K562 (cell line): ENCODE measurements at places on chromosomes 1 and 21. TPM values are rescaled to one million over a fixed set of nuclear protein-coding genes. Genes with fewer than 3 reads are reported as not detected.

GRCh38 chr21:29334717-29335428 is 36.2 kb downstream of the BACH1 start:
- peaks cover 15% of the 10 kb centered on the region; the same call in 2 of the 3 replicates for H3K4me1 ChIP-seq
- DNase-seq, result no peak
- peak overlapping the region; percentile 22; the same call in 1 of the 3 replicates for H3K27ac ChIP-seq
- H3K27me3 ChIP-seq, result no peaks in the 10 kb centered on the region
- H3K36me3 ChIP-seq, result peaks cover 55% of the 10 kb centered on the region

- no peak overlapping the region for H3K27ac ChIP-seq
- peaks cover 8% of the 10 kb centered on the region for H3K4me1 ChIP-seq
- DNase-seq, result no peak
- peaks cover 57% of the 10 kb centered on the region for H3K36me3 ChIP-seq
- no peak overlapping the region for H3K4me3 ChIP-seq
Observed at GRCh38 chr1:12341667-12342066, 111.8 kb downstream of the VPS13D start.

HMCN1 gene
- total RNA-seq, result 0.13 and 0.16 TPM in 2 replicates

FBLIM1 gene
- total RNA-seq, result 0.18 and 0.24 TPM in 2 replicates

GRCh38 chr1:110465038-110465813 is 14.3 kb downstream of the PROK1 start:
- H3K4me3 ChIP-seq, result no peak overlapping the region
- H3K36me3 ChIP-seq, result no peaks in the 10 kb centered on the region
- H3K4me1 ChIP-seq, result peaks cover 4% of the 10 kb centered on the region; the same call in 2 of the 3 replicates
- DNase-seq, result no peak
- no peaks in the 10 kb centered on the region; the same call in 1 of the 2 replicates for H3K27me3 ChIP-seq
- H3K27ac ChIP-seq, result no peak overlapping the region

- no peak for DNase-seq
- peaks cover 32% of the 10 kb centered on the region for H3K36me3 ChIP-seq
- peak overlapping the region; percentile 79 for H3K27ac ChIP-seq
Observed at GRCh38 chr1:67052741-67053534, 1.0 kb downstream of the SLC35D1 start.

FAM78B gene
- 0.35 and 0.36 TPM in 2 replicates for total RNA-seq

GRCh38 chr1:11807133-11807532 is 1.1 kb downstream of the CLCN6 start:
- H3K36me3 ChIP-seq, result peaks cover 52% of the 10 kb centered on the region
- H3K27me3 ChIP-seq, result no peaks in the 10 kb centered on the region
- no peak for DNase-seq
- peak overlapping the region; percentile 78 for H3K27ac ChIP-seq

FCRL1 gene
- total RNA-seq, result not detected in 2 replicates

- H3K4me1 ChIP-seq, result no peaks in the 10 kb centered on the region
- H3K36me3 ChIP-seq, result no peaks in the 10 kb centered on the region
- no peak overlapping the region for H3K27ac ChIP-seq
- DNase-seq, result no peak
- no peak overlapping the region for H3K4me3 ChIP-seq
Observed at GRCh38 chr1:13628711-13629110, 45.1 kb downstream of the PDPN start.

CFAP126 gene
- not detected in 2 replicates for total RNA-seq

CA6 gene
- not detected in 2 replicates for total RNA-seq

GRCh38 chr1:39892601-39893595 is 8.8 kb downstream of the MYCL start:
- peaks cover 26% of the 10 kb centered on the region for H3K4me1 ChIP-seq
- H3K27me3 ChIP-seq, result no peaks in the 10 kb centered on the region
- H3K4me3 ChIP-seq, result no peak overlapping the region
- peak overlapping the region; percentile 73 for H3K27ac ChIP-seq
- H3K36me3 ChIP-seq, result no peaks in the 10 kb centered on the region

- no peak overlapping the region for H3K4me3 ChIP-seq
- DNase-seq, result peak; percentile 20
- peaks cover 4% of the 10 kb centered on the region; the same call in 1 of the 3 replicates for H3K4me1 ChIP-seq
- no peak overlapping the region for H3K27ac ChIP-seq
- peaks cover 14% of the 10 kb centered on the region; the same call in 2 of the 3 replicates for H3K27me3 ChIP-seq
Observed at GRCh38 chr1:38068980-38069340, 22.4 kb upstream of the POU3F1 start.

DNA sequence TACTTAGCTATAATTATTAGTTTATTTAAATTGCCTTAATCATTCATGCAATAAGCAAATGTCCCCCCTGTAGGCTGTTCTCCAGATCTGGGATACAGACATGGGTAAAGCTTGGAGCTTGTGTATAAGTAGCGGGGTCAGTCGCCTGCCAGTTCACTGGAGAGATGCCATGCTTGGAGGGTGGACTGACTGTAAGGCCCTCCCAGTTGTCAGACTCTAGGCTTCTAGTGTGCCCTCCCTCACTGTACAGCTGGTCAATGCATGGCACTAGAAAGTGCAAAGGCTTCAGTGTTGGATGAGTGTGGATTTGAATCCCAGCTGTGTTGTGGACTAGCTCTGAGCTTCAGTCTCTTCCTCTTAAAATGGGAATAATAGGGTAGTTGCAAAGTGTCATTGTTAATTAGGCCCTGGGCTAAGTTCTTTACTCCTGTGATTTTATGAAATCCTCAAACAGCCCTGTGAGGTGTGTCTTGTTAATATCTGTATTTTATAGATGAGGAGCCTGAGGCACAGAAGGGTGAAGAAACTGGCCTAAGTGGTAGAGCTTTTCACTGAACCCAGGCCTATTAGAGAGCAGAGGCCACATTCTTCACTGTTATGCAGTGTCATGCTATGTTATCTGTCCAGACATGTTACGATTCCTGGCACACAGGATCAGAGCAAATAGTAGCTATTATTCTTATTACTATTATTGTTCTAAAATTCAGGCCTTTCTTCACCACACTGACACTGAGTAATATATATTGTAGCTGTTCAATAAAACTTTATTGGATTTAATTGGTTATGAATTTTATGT is 85.9 kb downstream of the ROR1 start:
- no peaks in the 10 kb centered on the region for H3K27me3 ChIP-seq
- H3K27ac ChIP-seq, result no peak overlapping the region
- H3K4me3 ChIP-seq, result no peak overlapping the region
- DNase-seq, result no peak
- H3K4me1 ChIP-seq, result no peaks in the 10 kb centered on the region

DNA sequence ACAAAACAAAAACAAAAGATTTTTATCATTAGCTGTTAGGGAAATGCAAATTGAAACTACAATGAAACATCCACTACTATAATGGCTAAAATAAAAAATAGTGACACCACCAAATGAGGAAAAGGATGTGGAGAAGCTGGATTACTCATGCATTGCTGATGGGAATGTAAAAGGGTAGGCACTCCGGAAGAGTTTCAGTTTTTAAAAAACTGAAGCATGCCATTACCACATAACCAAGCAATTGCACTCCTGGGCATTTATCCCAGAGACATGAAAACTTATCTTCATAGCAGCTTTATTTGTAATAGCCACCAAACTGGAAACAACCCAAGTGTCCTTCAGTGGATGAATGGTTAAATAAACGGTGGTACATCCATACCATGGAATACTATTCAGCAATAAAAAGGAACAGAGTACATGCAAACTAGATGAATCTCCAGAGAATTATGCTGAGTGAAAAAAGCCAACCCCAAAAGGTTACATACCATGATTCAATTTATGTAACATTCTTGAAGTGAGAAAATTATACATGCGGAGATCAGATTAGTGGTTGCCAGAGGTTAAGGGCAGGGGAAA is 14.5 kb upstream of the CFAP298 start:
- no peaks in the 10 kb centered on the region for H3K27me3 ChIP-seq
- H3K4me3 ChIP-seq, result no peak overlapping the region
- H3K4me1 ChIP-seq, result peaks cover 2% of the 10 kb centered on the region; the same call in 1 of the 2 replicates
- no peak for DNase-seq

- no peak for DNase-seq
- no peak overlapping the region for H3K4me3 ChIP-seq
- no peaks in the 10 kb centered on the region for H3K27me3 ChIP-seq
- H3K27ac ChIP-seq, result no peak overlapping the region
Observed at GRCh38 chr21:45154511-45155508, 80.4 kb downstream of the ADARB1 start.

SERPINC1 gene
- total RNA-seq, result 0.62 and 1.1 TPM in 2 replicates

MEGF6 gene
- total RNA-seq, result 0.40 and 1.7 TPM in 2 replicates

- no peak for DNase-seq
- H3K36me3 ChIP-seq, result no peaks in the 10 kb centered on the region
- peaks cover 11% of the 10 kb centered on the region for H3K4me1 ChIP-seq
- no peaks in the 10 kb centered on the region for H3K27me3 ChIP-seq
- no peak overlapping the region for H3K27ac ChIP-seq
Observed at GRCh38 chr1:91809317-91809716, 76.6 kb downstream of the TGFBR3 start.

DNA sequence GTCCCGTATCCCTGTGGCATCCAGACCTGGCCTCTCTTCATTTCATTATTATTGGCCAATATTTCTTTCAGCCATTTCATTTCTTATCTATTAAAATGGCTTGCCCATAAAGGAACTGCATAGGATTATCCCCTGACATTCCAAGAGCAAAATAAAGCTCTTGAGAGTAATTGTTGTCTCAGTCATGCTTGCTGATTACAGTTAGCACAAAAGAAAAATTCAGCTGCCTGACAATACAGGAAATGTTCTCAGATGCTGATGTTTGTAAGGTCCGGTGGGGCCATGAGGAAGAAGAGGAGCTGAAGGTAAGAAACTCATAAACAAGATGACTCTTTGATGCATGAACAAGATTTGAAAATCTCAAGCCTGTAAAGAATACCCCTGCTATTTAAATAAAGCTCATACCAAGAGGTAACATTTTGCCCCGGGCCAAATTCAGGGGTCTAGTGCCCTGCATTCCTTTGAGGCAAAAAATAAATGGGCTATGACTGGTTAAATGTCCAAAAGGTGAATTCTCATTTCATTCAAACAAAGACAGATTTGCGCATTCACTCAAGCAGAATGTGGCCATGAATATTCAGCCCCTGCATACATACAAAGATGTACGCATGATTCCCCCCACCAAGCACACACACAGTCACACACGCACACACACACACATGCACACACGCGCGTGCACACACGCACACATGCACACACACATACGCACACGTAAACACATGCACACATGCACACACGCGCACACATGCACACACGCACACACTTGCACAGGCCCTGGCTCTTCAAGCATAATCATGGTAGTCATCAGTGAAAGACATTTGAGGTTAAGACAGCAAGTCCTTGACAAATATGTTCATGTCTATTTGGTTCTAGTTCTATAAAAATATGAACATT is 44.8 kb downstream of the KCNJ15 start:
- H3K4me1 ChIP-seq, result no peaks in the 10 kb centered on the region
- no peak overlapping the region for H3K4me3 ChIP-seq
- no peak for DNase-seq
- H3K27ac ChIP-seq, result no peak overlapping the region
- no peaks in the 10 kb centered on the region for H3K36me3 ChIP-seq
- peaks cover 20% of the 10 kb centered on the region for H3K27me3 ChIP-seq

RTCA gene
- total RNA-seq, result 43.2 and 44.3 TPM in 2 replicates

DNA sequence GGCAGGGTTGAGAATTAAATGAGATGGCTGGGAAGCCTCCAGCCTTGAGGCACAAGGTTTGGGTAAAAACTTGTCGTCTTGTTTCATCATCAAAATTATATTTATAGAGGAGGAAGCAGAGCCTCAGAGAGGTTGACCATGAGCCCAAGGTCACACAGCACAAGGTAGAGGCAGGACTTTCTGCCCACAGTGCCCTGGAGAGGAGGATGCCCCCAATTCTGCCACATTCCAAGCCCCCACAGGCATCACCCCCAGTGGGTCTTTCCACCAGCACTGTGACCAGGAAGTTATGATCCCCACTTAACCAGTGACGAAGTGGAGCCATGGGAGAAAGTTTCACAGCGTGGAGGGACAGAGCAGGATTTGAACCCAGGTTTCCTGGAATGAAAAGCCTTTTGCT is 400.0 kb downstream of the MATN1 start:
- peaks cover 26% of the 10 kb centered on the region for H3K27me3 ChIP-seq
- no peaks in the 10 kb centered on the region for H3K36me3 ChIP-seq
- no peaks in the 10 kb centered on the region for H3K4me1 ChIP-seq
- DNase-seq, result no peak
- no peak overlapping the region for H3K4me3 ChIP-seq
